Stimulated activated CD4-positive, alpha-beta T cell treated with anti-CD3 and anti-CD28 coated beads, Interleukin-12 subunit alpha, Interleukin-12 subunit beta, amount 100 ng/mL, for 48 hours (primary cell): ENCODE measurements at places on chromosomes 7 and 10.

- no peak for DNase-seq
These were observed 8.8 kb downstream of the ZNHIT1 start for GRCh38 chr7:101226721-101227120.

DNA sequence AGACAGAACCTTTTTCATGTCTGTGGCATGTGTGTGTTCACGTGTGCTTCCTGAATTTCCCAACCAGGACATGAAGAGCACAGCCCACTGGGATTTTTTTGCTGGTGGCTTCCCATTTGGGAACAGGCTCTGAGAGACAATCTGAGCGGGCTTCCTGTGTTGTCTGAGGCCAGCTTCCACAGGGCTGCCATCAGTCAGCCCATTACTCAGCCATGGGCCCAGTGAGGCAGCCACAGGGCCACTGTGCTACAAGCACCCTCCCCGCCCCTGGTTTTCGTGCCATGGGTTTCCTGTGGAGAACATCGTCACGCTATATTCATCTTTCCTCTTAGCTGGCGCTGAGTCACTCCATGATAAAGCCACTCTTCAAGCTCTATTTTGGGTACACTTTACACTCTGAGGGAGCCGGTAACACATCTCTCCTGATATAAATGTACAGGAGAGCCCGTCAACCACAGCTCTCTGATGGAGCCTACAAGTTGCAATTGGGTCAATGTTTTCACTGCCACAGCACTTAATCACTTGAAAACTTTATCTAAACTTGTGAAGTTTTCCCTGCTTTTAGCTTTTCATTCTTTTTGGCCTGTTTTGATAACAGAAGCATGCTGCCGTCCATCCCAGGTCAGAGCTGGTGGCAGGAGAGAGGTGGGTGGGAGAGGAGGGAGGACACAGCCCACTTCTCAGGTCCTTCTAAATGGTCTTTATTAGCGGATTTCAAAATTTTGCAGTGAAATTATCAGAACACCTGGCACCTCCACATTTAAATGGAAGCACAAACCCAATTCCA lies 96.9 kb downstream of the HIPK2 start:
- peak; percentile 85 for DNase-seq

GRCh38 chr7:108026647-108027046 lies 23.7 kb upstream of the LAMB1 start:
- DNase-seq: no peak

GRCh38 chr7:36216063-36216684 lies 63.1 kb downstream of the EEPD1 start:
- DNase-seq: no peak

DNA sequence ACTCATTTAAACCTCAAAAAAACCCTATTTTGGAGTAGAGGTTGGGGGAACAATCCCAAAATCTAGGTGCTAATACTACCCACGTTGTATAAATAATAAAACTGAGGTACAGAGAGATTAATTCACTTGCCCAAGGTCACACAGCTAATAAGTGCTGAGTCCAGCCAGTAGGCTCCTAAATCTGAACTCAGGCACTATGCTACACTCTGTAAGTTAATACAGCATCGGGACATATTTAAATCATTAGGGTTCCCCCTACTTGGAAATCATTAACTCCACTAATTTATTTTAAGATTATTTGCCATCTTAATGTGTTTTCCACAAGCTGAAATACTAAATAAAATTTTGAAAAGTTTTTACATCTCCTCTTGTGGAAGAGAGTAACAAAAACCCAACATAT lies 24.2 kb downstream of the PIP4K2A start:
- DNase-seq: no peak

GRCh38 chr7:151091988-151092387 lies 5.7 kb downstream of the AGAP3 start:
- DNase-seq: no peak

- DNase-seq: no peak
These were observed 304.7 kb downstream of the WDR11 start for GRCh38 chr10:121155742-121156474.

DNA sequence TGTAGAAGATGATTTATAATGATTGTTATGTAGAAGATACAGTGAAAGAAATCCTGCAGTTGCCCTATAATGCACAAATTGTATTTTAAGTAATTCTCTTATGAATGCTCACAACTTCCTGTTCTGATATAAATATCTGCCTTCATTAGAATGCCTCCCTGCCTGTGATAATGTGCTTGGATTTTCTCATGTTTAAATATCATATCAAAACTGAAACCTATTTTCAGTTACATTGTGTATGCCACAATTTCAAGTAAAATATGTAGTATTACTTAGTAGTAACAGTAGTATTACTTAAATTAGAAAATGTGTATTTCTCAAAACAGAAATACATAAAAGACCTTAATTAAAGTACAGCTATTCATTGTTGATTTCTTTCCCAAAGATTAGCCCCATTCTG lies 41.1 kb upstream of the TFEC start:
- DNase-seq: no peak

GRCh38 chr10:58842860-58843376 lies 330.2 kb downstream of the BICC1 start:
- DNase-seq: no peak

DNA sequence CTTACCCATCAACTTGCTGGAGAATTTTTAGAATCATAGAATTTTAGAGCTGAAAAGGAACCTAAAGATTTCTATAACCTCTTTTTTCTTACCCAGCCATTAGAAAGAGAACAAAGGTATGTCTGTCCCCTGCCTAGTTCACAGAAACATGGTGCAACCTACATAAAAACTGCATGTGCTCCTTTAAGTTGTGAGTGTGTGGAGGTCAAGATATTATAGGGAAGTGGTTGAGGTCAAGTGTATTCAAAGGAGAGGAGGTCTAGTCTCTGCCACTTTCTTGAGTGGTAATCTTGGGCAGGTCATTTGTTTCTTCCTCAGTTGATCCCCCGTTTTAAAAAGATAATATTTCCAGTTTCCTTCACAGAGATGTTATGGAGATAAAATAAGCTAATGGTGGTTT lies 6.4 kb downstream of the UBTD1 start:
- no peak for DNase-seq

- no peak for DNase-seq
These were observed 486.1 kb downstream of the SEMA3D start for GRCh38 chr7:84700563-84701370.
